Smooth muscle cell of the brain vasculature (primary cell): ENCODE measurements at places on chromosomes 4 and X.
A peak's percentile ranks its signal among the peaks of the same experiment; 100 is the strongest.

DNA sequence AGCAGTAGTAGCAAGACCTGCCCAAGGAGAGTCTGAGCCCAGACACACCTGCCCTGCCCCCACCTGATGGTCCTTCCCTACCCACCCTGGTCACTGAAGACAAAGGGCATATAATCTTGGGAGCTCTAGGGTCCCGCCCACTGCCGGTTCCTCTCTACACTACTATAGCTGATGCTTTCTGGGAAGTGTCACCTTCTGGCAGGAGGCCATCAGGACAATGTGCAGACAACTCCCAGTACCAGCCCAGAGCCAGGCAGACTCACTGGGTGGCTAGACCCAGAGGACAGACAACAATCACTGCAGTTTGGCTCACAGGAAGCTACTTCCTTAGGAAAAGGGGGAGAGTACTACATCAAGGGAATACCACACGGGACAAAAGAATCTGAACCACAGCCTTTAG lies 312.7 kb downstream of the SPRY1 start:
- no peak for DNase-seq

GRCh38 chr4:154462081-154462810 lies 29.4 kb downstream of the DCHS2 start:
- DNase-seq, result no peak

- DNase-seq, result peak; percentile 69
Observed at GRCh38 chr4:185792384-185793115, 19.4 kb downstream of the SORBS2 start.

DNA sequence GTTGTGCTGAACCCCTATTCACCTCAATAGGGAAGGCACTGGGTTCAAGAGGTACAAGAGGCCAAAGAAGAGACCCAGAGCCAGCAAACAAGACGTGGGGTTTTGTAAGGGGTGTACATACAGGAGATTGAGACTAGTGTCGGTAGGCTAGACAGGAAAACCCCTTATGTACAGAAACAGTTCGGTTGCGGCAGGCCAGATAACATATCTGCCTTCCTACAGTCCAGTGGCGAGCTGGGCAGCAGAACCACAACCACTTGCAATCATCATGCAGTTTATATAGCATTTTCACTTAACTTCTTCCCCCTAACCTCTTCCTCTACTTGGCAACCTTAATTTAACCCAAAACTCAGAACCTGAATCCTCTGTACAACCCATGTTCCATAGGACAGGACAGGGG lies 422.2 kb downstream of the PDHA2 start:
- no peak for DNase-seq

- DNase-seq, result no peak
Observed at GRCh38 chr4:5827108-5828004, 65.5 kb downstream of the CRMP1 start.

GRCh38 chr4:95213366-95213765 lies 335.4 kb downstream of the UNC5C start:
- DNase-seq, result no peak

DNA sequence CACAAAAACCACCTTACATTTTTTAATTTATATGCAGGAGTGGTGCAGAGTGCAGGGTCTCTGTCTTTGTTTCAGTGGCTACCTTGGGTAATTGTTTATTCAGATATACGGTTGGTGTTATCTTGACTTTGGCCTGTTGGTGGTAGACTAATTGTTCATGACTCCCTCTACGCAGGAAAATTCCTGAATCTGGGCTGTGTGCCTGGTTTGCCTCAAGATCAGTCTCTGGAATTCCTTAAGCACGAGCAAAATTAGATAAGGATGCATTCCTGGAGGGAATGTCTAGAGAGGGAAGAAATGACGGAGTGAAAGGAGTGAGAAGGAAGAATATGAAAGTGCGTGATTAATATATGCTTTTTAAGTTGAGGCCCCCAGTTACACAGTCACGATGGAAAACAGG lies 576.9 kb upstream of the PCDH10 start:
- no peak for DNase-seq

- no peak for DNase-seq
Observed at GRCh38 chr4:185242749-185243533, 33.5 kb downstream of the SNX25 start.

- no peak for DNase-seq
Observed at GRCh38 chr4:168843635-168844034, 166.4 kb downstream of the CBR4 start.

- no peak for DNase-seq
Observed at GRCh38 chr4:112515198-112516065, 548 bp downstream of the NEUROG2 start.

DNA sequence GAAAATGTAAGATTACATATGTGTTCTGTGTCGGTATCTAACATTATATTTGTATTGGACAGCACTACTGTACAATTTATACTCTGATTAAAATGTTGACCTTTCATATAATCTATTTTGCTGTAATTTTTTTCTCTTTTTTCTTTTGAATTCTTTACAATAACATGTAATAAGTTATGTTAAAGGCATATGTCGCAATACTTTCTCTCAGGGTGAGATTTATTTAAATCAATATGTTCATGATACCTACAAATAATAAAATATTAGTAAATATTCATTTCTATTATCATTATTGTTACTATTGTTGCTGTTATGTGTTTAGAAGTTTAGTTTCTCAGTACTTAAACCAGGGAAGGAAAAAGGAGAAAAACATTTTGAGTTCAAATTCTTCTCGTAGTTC lies 807.4 kb downstream of the STIM2 start:
- DNase-seq, result no peak

DNA sequence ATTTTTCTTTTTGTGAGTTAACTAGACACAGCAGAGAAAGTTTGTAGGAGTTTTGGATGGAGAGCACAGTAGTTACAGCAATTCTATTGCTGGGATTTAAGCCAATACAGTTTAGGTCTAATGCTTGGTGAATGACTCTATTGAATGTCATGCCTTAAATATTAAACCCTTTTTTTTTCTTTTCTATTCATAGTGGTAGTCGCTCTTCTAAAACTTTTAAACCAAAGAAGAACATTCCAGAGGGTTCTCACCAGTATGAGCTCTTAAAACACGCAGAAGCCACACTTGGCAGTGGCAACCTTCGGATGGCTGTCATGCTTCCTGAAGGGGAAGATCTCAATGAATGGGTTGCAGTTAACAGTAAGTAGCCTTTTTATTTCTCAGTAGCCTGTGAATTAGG lies 34.8 kb upstream of the DCK start:
- no peak for DNase-seq

- DNase-seq, result no peak
Observed at GRCh38 chr4:113116414-113117357, 67.2 kb downstream of the ANK2 start.

DNA sequence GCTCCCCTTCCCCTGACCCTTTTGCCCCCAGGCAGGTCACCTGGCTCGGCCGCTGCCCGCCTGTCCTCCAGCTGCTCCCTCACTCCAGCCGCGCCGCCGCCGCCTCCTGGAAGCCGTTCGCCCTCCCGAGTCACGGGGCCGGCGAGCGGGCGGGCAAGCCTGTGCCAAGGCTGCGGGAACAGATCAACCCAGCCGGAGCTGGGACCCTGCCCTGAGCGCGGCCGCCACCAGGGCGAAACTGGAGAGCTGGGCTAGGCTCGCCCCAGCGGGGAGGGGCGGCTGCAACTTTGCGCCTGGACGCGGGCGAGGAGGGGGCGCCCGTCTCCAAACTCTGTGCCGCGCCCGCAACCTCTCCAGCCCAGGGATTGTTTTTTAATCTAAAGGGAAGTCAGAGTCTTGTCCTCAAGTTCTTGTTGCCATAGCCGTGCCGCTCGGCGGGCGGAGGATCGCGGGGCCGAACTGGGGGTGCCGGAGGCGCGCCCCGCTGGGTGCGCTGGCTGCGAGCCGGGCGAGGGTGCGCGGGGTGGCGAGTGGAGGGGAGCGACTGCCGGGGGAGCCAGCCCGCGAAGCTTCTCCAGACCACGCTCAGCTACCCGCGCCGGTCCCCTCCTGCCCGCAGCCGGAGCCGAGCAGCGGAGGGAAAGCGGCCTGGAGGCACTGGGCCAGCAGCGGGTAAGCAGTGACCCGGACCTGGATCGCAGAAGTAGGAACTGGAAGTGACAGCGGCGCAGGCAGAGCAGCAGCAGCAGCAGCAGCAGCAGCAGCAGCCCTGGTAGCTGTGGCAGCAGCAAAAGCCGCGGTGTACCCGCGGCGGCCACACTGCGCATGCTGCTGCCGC lies 13.4 kb downstream of the ARHGEF6 start:
- no peak for DNase-seq

DNA sequence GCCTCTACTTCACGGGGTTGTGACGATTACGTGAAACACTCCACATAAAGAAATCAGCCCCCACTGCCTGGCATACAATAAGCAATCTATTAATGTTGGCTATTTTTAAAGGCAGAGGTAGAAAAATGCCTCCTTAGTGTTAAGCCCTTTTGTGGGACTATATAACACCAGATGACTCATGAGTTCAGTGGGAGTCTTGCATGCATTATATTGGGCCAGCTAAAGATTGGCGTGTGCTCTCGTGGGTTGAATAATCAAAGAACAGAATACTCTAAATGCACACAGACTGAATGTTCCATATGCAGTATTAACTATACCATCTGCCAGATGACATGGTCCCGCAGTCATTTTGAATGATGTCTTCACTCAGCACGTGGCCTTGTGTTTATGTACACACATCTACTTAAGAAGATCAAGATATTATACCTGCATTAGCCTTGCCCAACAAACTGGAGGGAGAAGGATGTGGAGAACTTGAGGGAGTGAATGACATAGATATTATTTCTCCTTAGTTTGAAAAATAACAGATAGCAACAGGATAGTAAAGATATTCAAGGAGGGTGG lies 85.0 kb upstream of the MYOZ2 start:
- no peak for DNase-seq

DNA sequence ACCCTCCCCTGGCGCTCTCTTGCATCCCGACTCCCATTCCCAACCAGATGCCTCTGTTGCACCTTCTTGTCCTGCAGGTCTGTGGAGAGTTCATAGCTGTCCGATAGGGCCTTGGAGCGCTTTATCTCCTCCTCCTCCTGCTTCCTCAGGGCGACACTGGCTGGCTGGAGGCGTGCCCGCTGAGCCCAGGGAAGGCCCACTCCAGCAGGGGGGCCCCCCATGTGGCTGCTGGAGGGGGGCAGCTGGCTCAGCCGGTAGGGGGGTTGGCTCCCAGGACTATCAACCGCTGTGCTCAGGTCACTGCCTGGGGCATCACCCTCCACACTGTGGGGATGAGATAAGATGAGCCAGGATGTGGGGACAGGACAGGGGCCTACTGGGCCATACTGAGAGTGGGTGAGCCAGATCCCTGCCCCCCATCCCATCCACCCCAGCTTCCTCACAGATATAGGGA lies 25.6 kb downstream of the IQSEC2 start:
- DNase-seq, result no peak

DNA sequence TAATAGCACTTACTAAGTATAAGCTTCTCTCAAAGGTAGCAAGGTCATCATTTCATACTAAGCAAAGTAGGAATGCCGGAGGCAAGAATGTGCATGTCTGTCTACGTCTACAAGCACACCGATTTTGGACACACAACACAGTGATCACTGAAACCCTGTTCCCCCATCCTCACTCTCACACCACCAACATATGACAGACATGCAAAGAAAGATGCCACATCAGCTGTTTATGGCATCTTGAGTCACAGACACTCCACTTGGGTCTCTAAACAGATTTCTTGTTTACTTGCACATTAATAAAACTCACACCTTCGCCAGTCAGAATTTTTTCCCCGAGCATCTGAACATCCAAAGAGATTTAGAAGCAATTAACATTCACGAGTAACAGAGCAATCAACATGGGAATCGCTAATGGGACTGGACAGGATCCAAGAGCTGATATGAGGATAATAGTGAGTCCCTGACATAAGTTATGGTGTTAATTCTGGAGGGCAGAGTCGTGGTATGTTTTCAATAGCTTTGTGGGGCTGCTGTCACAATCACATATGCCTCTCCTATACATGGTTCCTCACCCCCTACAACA lies 324.1 kb downstream of the DHX15 start:
- no peak for DNase-seq

DNA sequence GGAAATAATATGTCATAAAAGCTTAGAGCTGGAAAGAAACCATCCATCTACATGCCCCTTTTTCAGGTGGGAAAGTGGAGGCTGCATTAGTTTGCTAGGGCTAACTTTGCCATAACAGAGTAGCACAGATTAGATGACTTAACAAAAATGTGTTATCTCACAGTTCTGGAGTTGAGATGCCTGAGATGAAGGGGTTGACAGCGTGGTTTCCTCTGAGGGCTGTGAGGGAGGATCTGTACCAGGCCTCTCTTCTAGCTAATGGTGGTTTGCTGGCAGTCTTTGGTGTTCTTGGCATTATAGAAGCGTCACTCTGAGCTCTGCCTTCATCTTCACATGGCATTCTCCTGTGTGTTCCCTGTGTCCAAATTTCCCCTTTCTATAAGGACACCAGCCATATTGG lies 2.4 kb downstream of the CHRNA9 start:
- no peak for DNase-seq

DNA sequence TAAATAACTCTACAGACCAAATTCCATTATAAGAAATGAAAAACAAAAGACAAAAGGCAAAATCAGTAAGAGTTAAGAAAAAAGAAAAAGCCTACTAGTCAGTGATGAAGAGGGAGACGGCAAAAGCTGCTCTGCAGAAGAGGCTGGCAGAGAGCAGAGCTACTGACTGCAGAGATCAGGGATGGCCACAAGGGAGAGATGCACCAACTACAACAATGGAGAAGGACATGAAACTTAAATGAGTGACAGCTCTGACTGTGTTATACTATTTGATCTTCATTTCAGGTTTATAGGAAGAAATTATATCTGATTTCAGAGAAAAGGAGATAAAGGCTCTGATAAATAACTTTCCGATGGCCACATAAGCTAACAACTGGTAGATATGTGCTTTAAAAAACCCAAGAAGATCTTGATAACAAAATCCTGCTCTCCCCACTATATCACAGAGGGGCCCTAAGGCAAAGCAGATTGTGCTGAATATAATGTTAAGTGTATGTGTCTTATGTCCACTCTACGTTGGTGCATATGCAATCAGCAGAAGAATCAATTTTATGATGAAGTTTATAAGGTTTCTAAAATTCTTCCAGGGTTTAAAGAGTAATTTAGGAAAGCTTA lies 58.4 kb upstream of the COX18 start:
- no peak for DNase-seq

- peak; percentile 3 for DNase-seq
Observed at GRCh38 chr4:80694171-80694570, 336.3 kb upstream of the BMP3 start.

DNA sequence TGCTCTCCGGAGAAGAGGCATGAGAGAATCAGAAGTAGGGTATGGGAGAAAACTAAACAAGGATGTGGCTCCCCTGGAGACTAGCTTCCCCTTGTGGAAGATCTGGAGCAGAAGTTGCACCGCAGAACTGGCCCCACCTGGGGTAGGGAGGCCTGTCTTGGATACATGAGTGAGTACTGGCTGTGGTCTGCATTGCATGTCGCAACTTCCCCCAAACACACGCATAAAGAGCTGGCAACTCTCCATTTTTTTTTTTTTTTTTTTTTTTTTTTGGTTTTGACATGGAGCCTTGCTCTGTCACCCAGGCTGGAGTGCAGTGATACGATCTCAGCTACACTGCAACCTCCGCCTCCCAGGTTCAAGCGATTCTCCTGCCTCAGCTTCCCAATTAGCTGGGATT lies 119.9 kb downstream of the EGF start:
- DNase-seq, result no peak
